ENCODE measurements at places on chromosomes 2 and 18.

- DNase-seq, result no peak
These were observed 55.3 kb upstream of the ID2 start for GRCh38 chr2:8626572-8626971.

DNA sequence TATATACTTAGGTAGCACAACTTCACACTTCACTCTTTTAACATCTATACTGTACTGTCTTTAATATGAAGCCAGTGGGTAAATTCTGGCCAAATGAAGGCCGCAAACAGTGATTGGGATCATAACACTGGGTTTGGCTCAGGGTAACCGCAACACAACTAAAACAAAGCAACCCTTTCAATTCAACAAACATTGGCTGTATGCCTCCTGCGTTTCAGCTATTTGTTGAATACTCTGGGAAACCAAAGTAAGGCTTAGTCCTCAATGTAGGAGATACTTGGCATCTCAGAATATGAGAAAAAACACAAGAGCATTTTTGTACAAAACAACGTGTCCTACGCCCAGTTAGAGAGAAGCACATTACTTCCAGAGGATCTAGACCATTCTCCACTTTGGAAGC, 693.3 kb upstream of the KLHL29 start:
- DNase-seq, result no peak

DNA sequence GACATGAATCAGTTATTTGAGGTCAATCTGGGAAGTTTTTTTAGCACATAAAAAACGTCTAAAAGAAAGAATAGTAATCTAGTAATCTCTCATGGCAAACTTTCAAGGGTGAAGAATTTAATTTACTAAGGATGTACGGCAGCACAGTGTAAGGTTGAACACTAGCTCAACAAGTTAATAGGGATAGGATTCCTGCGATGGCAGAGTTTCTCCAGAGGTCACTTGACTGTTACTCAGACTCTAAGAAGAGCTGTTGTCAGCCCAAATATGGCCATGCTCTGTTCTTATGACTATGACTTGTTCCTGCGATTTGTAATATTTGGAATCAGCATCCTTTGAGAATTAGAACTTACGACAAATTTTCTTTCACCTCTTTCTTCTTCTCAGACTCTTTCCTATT, 553.3 kb upstream of the TNP1 start:
- no peak for DNase-seq

GRCh38 chr18:58893388-58894099, 28.9 kb downstream of the ZNF532 start:
- DNase-seq, result no peak

DNA sequence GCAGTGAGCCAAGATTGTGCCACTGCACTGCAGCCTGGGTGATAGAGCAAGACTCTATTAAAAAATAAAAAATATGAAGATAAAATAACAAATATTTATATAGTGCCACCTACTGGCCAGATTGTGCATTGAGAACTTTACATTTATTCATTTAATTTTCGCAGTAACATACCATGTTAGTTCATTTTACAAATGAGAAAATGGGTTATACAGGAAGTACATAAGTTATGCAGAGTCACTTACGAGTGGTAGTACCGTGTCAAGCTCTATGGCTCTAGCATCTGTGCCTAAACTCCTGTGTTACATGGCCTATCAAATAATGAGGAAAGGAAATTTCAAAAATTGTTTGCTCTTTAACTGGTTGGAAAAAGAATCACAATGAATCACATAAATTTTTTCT, 27.9 kb downstream of the RIF1 start:
- DNase-seq, result no peak

- DNase-seq, result no peak
These were observed 5.2 kb downstream of the TGIF1 start for GRCh38 chr18:3455090-3455635.

DNA sequence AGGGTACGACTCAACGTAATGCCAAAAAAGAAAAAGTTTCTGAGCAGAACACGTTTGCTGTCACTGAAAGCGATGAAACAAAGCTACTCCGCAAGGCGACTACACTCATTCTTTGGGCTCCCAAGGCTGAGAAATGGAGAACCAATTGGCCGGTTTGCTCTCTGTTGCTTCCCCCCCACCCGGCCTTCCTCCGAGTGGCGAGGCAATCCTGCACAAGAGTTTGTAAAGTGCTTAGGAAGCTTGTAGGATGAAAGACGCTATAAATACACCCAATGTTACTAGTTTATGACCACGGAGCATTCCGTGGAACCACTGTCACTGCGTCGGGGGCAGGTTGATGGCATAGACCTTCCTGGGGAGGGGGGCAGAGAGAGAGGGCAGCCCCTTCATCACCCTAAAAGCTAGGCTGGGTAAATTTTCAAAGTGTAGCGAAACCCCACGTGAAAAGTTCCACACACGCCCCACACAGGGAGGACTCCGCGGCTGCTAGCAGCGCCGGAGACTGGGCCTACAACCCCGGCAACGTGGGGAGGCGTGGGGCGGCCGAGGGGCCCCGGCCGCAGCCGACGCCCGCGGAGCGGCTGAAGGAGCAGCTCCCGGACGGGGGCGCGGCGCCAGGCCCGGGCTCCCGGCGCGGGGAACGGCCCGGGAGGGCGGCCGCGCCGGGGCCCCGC, 915 bp downstream of the CUL3 start:
- DNase-seq, result peak; percentile 24

GRCh38 chr2:151971301-151972051, 127.4 kb downstream of the CACNB4 start:
- DNase-seq, result no peak

GRCh38 chr2:101179982-101180381, 28.8 kb upstream of the TBC1D8 start:
- no peak for DNase-seq

GRCh38 chr18:5914016-5914415, 18.7 kb upstream of the TMEM200C start:
- DNase-seq, result no peak

Measured in stimulated activated CD4-positive, alpha-beta T cell treated with anti-CD3 and anti-CD28 coated beads, Interleukin-4, amount 100 ng/mL, for 24 hours (primary cell).